ENCODE measurements at places on chromosomes 2 and 18. TPM values are rescaled to one million over a fixed set of nuclear protein-coding genes. Genes with fewer than 3 reads are reported as not detected.

AAK1 gene
- total RNA-seq = 13.1 TPM

GTF2A1L gene
- not detected for total RNA-seq

IL1F10 gene
- not detected for total RNA-seq

SOWAHC gene
- total RNA-seq = 10.1 TPM

AOX1 gene
- total RNA-seq = 52.6 TPM

SLC9A2 gene
- total RNA-seq = not detected

CRYBA2 gene
- total RNA-seq = not detected

CYTIP gene
- total RNA-seq = not detected

RBM44 gene
- 1.0 TPM for total RNA-seq

SCG2 gene
- total RNA-seq = not detected

C1QL2 gene
- total RNA-seq = not detected

KCNG3 gene
- 0.40 TPM for total RNA-seq

CHRND gene
- not detected for total RNA-seq

COL4A4 gene
- total RNA-seq = 2.6 TPM

SNTG2 gene
- total RNA-seq = 3.2 TPM
